AG04449 (cell line): ENCODE measurements at places on chromosomes 6 and 20.

- no peak for DNase-seq
These were observed 602.8 kb upstream of the MMS22L start for GRCh38 chr6:97885828-97886227.

DNA sequence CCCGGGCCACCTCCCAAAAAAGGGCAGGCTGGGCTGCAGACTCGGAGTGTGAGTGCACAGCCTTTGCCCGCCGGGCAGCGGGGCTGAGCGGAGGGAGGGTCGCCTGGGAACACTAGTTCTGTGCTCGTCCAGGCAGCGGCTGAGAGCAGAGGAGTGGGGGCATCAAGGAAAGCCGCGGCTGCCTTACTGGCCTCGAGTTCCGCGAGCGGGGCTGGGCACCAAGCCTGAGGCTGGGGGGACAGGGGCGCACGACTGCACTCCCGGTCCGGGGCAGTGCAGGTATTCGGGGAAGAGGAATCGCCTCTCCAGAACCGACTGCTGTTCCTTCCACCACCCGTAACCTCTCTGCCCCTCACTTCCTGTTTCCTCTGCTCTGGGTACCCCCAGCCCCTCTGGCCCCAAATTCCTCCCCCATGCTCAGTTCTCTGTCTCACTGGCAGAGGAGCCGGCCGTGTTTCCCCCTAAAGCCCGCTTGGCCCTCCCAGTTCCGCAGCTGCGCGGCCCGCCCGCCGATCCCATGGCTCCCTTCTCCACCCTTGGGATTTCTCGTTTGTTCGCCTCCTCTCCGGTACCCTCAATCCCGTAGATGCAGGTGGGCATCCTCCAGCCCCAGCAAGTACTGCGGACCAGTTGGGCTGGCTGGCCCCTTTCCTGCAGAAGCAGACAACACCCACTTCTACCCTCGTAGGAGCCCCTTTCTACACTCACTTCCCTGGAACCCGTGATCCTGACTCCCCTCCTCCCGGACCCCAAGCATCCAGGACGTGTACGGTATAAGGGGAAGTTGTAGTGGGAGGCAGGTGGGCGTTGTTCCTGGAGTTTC, 5.1 kb downstream of the RING1 start:
- DNase-seq: no peak

GRCh38 chr6:33592595-33593413, 12.7 kb upstream of the BAK1 start:
- no peak for DNase-seq

GRCh38 chr6:16437984-16438383, 199.6 kb downstream of the GMPR start:
- DNase-seq: no peak

DNA sequence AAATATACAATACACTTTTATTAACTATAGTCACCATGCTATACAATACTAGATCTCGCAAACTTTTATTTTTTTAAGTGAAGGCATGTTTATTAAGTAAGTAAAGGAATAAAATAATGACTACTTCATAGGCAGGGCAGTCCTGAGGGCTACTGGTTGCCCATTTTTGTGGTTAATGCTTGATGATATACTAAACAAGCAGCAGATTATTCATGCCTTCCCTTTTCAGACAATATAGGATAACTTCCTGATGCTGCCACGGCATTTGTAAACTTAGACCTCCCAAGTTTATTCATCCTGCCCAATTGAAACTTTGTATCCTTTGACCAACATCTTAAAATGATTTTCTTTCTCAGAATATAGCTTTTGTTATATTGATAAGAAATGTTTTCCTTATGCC, 24.7 kb upstream of the HIVEP1 start:
- no peak for DNase-seq

DNA sequence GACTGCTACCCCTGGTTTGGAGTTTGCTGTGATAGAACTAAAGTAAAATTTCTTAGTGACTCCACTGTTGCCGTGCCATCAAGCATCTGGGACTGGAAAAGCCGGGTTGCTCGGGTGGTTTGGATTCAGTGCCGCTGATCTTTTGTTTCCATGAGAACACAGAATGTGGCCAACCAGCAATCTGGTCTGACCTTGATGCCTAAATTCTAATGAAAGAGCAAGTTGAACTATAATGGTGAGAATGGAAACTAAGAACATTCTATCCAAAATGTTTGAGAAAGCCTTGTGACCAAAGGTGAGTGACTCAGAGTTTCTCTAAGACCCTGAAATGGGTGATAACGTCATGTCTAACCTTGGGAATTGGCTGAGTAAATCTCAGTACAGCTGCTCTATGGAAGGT, 9.9 kb upstream of the PI16 start:
- DNase-seq: no peak

- DNase-seq: no peak
These were observed 295.9 kb upstream of the FERMT1 start for GRCh38 chr20:6418732-6419131.

- no peak for DNase-seq
These were observed 895.6 kb upstream of the MAP3K7 start for GRCh38 chr6:91482498-91482897.

DNA sequence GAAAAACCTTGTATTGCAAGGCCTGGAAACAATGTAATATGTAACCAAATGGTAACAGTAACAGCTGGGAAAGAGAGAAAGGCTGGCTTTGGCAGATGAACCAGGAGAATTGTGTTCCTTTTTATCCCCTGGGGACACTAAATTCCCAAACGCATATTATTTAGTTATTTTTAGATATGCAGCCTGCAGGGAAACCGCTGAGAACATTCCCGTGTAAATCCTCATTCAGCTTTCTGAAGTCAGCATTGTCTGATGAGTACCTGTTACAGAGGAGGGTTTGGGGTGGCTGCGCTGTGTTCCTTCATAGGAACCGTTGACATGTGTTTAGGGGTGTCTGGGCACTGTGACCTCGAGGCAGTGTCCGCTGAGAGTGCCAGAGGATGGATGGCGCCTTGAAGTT, 101.3 kb downstream of the SMOC2 start:
- DNase-seq: no peak

GRCh38 chr6:138328210-138328609, 49.5 kb upstream of the SMIM28 start:
- no peak for DNase-seq

- no peak for DNase-seq
These were observed 27.2 kb downstream of the DSE start for GRCh38 chr6:116397914-116398313.

- DNase-seq: no peak
These were observed 207.5 kb upstream of the ASCC3 start for GRCh38 chr6:101088594-101088993.

DNA sequence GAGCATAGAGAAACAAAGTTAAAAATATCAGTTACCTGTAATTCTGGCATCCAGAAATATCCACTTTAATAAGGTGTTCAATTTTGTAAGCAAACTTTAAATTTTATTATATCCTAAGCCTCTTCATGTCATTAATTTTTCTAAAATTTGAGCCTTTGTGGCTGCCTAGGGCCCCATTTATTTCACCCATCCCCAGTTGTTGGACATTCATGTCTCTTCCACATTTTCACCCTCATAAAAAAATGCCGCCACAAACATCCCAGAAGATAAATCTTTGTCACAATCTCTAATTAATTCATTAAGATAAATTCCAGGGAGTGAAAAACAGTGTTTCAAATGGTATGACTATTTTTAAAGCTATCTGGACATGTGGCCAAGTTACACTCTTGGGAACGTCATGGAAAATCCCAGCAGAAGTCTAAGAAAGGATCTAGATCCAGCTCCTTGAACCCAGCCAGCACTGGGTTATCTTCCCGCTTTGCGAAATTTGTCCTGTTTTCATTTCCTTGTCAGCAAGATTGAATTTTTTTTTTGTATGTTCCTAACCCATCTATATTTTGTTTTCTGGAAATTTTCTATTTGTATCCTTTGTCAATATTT, 97.2 kb downstream of the TMEM242 start:
- no peak for DNase-seq

GRCh38 chr6:45474376-45474775, 96.6 kb upstream of the SUPT3H start:
- DNase-seq: no peak

DNA sequence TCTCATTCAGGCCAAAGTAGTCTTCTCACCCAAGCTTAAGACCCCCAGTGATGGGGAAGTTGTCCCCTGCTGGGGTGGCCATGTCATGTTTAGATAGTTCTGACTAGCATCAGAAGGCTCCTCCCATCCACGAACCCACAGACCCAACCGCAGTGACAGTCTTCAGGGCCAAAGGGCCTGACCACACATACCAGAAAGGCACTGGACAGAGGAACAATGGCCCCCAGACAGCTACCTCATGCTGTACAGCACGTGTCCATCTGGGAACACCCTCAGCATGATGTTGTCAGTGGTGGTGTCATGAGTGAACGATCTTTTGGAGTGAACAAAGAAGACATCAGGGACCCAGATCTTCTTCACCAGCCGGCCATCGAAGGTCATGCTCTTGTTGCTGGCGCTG, 46.3 kb downstream of the GABRR2 start:
- no peak for DNase-seq

- DNase-seq: no peak
These were observed 20.6 kb upstream of the CHMP4B start for GRCh38 chr20:33790566-33790965.

- DNase-seq: no peak
These were observed 403.0 kb downstream of the CD83 start for GRCh38 chr6:14520536-14520935.

- DNase-seq: peak; percentile 26
These were observed 12.4 kb downstream of the PKIG start for GRCh38 chr20:44594730-44595129.

DNA sequence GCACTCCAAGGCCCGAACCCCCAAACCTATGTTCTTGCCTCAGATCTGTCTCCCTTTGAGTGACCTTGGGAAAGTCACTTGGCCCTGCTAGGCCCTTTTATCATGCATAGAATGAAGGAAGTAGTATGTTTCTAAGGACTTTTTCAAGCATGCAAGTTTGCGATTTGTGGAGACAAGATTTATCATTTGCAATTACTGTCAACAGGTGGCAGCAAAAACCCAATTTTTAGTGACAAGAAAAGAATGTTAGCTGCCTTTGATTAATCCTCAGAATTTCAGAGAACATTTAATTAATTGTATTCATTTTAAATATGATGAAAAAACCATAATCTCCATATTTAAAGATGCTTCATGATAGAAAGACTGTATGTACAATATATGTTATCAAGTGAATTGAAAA, 28.3 kb upstream of the PREP start:
- no peak for DNase-seq

GRCh38 chr20:45993197-45993951, 15.3 kb upstream of the MMP9 start:
- DNase-seq: no peak

GRCh38 chr6:121755485-121755884, 320.0 kb downstream of the GJA1 start:
- DNase-seq: no peak

GRCh38 chr20:49892817-49893216, 22.5 kb downstream of the SPATA2 start:
- no peak for DNase-seq

GRCh38 chr20:50271176-50271575, 80.5 kb downstream of the CEBPB start:
- no peak for DNase-seq

DNA sequence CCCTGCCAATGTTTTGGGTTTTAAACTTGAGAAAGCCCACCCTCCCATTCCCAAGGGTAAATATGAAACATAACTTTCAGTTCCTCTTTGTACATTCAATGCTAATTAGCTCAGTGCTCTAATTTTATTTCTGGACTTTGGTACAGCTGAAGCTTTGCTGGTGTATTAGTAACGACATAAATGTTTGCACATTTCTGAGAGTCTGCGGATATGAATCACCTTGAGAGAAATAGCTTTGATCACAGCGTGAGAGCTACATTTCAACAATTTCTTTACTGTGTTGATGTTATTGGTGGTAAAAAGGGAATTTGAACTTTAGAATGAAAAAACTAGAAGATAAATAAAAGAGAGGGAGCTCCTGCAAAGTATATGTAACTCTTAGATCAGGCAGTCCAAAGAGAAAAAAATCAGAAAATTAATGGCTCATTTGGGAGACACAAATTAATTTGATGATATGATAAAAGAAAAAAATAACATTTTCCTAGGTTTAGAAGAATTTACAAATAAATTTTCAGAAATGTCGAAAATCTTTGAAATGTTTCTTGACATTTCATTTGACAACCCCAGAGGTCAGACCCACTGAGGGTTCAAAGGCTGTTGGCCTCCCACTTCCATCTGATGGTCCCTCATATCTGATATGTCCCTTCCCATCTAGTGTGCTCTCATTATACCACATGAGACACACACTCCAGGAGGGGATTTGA, 38.5 kb upstream of the CAP2 start:
- DNase-seq: peak; percentile 44

- peak; percentile 89 for DNase-seq
These were observed 98.6 kb upstream of the MRPS10 start for GRCh38 chr6:42315991-42316970.

GRCh38 chr6:16697437-16698161, 63.7 kb downstream of the ATXN1 start:
- DNase-seq: no peak

DNA sequence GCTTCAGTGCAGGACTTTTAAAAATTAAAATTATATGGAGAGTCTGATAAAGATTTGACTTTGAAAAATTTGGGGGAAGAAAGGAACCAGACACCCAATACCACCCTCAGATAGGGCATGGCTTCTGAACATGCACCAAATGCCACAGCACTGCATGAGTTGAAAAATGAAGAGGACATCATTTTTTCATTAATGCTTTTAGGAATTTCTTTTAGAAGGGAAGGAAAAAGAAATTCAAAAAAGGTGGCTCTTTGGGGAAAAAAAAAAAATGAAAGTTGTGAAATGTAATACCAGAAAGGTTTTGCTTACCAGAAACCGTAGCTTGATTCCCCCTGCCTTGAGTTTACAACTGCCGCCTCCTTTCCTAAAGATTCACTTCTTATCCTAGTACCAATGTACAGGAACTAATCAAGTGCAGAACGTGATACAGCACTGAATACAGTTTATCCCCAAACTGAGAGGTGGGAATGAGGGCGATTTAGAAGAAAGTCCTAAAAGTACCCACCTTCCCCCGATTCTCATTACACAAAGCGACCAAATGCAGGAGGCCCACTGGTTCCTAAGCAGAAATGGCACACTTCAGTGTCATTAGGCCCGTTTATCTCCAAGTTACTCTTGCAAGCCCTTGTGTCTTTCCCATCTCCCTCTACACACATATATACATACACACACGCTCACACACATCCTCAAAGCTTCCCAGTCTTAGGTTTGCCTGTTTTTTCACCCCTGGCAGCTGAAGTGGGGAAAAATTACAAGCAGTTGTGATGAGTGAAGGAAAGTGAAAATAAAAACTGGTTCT, 2.8 kb downstream of the PPP1R10 start:
- DNase-seq: no peak

- peak; percentile 2 for DNase-seq
These were observed 33.0 kb downstream of the METTL24 start for GRCh38 chr6:110325197-110325596.

- DNase-seq: peak; percentile 95
These were observed 32.8 kb upstream of the GMPR start for GRCh38 chr6:16205377-16206144.

DNA sequence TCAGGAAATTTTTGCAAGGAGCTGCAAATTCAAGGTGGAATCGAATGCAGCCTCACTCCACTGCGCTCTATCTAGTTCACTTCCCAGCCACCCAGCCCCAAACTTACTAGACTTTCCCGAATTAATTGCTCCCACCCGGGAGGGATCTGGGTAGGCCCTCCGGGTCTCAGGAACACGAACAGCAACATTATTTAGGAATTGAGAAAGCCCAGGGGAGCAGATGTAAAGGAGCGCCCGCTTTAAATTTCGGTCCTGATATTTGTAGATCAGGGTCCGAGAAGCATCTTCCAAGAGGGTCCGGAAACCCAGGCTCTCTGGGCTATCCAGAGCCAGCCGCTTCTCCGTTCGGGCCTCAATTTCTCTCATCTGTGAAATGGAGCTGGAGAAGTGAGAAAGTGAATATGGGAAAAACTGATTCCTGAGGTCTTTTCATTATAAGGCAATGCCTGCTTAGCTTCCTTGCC, 490 bp upstream of the ID1 start:
- DNase-seq: no peak
